Stimulated activated CD8-positive, alpha-beta memory T cell treated with anti-CD3 and anti-CD28 coated beads, Interleukin-2, amount 100 ng/mL, for 1 hour (primary cell): ENCODE measurements at places on chromosomes 6 and 20.

DNA sequence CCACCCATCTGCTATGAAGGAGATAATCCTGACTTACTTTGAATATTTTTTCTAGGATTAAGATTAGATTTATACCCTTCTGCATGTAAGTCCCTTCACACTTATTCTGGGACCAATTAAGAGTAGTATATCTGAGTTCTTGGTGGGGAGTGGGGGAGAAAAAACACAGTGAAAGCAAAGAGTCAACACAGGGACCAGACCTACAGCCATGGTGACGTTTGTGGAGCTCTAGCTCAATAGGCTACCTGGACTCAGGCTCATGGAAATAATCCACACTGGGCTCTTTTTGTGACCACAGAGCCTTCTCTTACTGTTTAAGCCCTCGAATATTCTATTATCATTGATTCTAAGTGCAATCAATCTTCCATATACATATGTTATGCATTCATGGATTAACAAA is 491.4 kb downstream of the LMBRD1 start:
- no peak for DNase-seq

DNA sequence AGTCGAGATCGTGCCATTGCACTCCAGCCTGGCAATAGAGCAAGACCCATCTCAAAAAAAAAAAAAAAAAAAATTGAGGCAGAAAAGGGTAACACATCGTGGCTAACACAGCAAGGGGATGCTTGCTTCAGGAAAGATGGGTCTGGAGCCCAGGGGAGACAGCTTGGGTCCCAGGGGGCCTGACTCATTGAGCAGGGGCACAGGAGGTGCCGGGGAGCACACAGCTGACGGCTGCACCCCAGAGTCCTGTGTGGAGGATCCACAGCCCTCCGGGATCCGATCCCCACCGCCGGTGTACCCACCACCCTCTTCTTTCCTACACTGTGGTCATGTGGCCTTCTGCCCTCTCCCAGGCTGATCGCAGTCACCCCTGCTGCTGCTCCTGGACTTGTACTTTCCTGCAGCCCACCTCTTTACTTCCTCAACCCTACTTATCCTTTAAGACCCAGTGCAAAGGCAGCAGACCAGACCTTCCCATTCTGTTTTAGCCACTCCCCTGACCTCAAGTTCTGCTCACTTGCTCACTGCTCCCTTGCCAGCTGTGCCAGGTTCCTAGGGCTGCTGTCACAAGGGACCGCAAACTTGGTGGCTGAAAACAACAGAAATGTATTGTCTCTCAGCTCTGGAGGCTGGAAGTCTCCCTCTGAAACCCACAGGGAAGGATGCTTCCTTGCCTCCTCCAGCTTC is 17.6 kb upstream of the EZR start:
- DNase-seq, result no peak

DNA sequence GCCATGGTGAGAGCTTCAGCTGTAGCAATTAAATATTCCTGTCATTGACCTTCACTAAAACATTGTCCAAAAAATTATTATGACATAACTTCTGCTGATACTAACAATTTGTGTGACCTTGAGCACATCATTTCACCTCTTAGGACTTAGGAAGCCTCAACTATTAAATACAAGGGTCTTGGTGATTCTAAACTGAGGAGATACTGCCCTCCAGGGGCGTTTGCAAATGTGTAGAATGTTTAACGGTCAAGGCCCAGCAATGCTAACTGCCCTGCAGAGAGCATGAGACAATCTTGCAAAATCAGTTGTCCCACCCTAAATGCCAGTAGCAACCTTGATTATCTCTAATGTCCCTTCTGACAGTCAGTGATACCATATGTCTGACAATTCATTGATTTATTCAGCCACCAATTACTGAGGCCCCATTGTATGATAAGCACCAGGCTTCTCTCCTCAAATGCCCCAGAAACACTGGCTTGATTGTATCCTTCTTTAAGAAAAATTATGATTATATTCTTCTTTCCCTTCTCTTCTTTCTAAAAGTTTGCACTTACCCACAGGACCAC is 284.1 kb upstream of the PLN start:
- DNase-seq, result no peak

DNA sequence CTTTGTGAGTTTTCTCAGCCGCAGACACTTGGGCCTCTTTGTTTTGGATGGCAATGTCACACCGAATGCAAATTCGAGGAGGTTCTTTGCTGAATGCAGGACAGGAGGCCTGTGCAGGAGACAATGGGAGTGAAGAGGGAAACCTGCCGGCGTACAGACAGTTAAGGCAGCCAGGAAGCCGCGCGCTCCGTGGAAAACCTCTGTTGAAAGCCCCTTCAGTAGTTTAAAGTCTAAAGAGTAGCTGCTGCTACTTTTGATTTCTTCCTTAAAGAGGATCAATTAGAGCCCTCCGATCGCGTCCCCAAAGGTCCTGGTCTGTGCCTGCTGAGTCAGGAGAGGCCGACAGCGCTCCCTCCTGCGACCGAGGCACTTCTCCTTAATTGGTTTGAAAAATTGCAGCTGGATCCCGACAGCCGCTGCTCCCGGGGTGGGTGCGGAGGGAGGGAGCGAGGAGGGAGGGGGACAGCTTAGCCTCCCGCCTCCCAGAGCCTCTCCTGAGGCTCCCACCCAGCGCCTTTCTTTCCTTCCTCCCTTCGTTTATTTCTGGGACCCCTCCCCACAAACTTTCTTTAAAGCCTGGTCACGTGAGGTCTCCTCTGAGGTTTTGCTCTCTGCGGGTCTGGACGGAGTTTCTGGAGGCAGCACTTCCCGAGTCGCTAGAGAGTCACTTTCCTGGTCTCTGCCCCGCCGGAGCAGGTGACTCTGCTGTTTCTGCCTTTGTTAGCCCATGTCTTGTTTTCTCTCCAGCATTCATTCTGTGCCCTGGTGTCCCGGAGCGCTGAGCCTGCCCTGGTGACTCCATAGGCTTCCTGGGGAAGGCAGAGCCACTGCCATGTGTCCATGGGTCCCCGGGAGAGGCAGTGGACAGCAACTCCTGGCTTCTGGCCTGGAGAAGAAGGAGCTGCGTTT is 22.3 kb upstream of the RPP40 start:
- DNase-seq, result no peak

GRCh38 chr20:2871111-2871465 is 2.2 kb upstream of the PTPRA start:
- no peak for DNase-seq

GRCh38 chr6:136144251-136145023 is 105.7 kb downstream of the MTFR2 start:
- no peak for DNase-seq

DNA sequence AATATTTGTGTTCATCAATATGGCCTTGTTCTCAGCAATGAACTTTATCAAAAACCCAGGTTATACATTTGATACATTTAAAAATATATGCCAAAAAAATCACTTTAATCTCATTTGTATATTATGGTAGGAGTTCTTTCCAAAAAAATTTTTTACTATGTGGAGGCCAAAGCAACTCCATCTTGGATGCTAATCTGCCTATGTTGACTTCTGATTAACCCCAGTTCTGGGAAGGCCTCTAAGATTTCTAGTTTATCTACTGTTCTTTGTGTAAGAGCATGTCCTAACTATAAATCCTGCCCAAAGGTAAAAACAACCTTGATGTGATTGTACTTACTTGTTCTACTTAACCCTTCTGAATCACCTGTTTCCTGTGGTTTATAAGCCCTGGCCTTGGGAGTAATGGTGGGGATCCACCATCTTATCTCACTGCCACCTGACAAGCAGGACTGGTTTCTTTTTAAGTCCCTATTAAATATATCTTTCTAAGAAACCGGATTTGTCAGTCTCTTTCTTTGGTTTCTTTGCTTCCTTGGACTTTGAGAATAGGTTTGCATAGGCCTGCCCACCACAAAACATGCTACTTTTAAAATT is 46.7 kb downstream of the RNGTT start:
- DNase-seq, result no peak

GRCh38 chr6:168255283-168255881 is 64.2 kb downstream of the DACT2 start:
- no peak for DNase-seq

- DNase-seq, result no peak
Measured at GRCh38 chr6:13406781-13407180, 78.4 kb upstream of the TBC1D7 start.

DNA sequence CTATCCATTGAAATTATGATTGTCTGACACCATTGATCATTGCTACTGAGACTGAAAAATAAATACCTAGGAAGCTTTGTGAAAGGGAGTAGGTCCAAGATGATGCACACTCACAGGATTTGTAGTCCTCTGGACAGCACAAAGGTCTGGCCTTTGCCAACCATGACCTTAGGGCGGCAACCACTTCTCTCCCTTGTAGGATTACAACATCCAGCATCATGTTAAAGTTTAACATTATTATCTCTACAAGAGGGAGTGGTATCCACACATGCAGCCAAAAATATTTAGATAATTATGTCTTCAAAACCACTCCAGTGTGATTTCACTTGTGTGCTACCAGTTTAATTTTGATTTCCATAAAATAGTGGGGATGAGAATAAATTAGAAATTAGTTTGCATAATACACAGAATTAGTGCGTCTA is 51.1 kb upstream of the NHSL1 start:
- no peak for DNase-seq

DNA sequence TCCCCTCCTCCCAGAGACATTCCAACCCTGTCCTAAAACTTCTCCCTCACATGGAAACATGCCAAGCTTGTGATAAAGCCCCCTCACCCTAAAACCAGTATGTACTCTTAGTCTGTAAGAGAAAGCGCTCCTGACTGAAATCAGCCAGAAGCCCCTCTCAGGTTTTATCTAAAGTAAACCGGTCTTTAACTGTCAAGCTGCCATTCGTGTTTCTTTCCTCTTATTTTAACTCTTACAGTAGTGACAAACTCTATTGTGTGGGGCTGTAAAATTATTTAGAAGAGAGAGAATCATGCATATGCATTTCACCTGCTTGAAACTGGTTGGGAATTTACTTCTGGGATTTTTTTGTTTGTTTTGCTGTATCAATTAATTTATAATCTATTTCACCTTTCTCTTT is 62.7 kb downstream of the FARS2 start:
- DNase-seq, result no peak

DNA sequence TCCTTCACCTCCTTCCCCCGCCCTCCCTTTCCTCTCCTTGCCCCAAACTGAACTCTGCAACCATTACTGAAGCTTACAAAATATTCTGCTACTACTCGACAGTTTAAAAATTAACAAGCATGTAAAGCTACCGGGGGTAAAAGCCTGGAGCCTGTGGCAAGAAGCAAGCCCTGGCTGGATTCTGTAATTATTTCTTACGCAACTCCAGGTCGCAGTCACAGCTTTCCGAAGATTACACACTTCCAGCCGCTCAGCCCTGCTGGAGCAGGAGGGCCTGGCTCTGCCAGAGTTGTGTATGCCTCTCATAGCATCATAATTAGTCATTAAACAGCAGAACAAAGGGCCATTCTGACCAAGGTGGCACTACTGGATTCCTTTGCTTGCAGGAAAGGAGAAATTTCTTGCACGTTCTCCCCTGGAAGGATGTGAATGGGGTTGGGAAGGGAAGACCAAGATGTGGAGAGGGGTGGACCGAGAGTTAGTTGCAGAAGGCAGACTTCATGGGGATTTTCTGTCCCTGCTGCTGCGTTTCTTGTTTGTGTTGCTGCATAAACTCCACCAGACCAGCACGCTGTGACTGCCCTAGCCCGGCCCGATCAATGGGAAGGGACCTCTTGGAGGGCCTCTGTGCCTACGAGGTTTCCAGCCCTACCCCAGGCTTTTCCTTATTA is 23.6 kb downstream of the FOXQ1 start:
- DNase-seq, result no peak

- DNase-seq, result no peak
Measured at GRCh38 chr20:56483970-56484369, 15.5 kb downstream of the RTF2 start.

DNA sequence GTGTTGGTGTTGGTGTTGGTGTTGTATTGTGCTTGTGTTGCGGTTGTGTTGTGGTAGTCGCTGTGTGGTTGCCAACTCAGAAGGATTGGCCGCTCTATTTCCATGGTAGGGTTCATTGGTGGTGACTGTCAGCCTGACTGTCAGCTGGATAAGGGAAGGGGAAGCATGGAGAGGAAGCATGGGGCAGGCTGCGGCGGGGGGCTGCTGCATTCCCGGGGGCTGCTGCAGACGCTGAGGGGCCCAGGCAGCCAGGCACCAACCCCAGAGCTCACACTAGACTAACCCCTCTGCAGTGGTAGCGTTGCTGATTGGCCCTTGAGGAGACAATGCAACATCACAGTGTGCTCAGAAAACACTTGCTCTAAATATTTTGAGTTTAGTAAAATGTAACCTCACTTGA is 199.2 kb downstream of the SMOC2 start:
- no peak for DNase-seq

DNA sequence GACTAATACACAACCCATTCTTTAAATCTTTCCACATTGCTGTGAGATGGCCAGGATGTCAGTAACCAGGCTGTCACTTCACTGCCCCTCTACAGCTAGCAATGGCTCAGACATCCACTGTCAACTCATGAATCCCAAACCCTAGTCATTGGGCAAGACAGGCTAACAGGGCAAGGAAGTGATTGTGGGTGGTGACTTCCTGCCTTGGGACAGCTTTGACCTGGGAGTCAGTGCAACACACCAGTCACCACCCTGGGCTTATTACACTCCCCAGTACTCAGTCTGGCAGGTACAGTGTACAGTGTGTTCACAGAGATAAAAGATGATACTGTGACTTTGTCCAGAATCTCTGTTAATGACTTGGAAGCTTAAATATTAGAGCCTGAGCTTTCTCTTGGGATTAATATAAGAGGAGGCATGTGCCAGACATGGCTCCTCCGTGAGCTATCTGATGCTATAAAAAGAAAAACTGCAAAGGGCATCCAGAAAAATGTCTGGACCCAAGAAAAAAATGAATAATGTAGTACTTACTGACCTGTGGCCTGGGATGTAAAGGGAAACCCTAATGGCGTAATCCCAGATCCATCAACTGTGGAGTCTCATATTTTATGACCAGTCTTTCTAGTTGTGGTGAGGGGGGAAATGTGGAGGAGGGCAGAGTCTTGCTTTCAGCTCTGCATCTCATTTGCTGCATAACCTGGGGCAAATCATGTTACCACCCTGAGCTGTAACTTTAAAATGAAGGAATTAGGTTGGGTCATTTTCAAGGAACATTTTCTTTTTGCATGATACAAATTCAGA is 244.4 kb downstream of the SLC24A3 start:
- DNase-seq, result no peak

DNA sequence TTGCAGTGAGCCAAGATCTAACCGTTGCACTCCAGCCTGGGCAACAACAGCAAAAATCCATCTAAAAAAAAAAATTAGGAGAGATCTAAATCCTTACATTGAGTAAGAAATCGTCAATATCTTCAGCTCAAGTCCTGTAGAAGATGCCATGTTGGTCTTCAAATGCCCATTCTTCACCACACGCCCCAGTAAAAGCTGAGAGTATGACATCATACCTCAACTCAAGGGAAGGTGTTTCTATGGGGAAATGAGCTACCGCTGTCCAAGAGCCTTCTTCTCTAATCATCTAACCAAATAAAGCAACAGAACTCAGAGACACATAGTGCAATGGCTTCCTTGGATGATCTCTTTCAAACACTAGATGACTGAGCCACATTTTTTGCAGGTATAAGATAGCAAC is 2.5 kb upstream of the ZC3H12D start:
- DNase-seq, result no peak

- no peak for DNase-seq
Measured at GRCh38 chr6:40499215-40499614, 87.9 kb downstream of the LRFN2 start.

- DNase-seq, result no peak
Measured at GRCh38 chr6:105793130-105793529, 293.0 kb upstream of the PRDM1 start.

GRCh38 chr6:43331470-43331869 is 22.8 kb upstream of the CRIP3 start:
- no peak for DNase-seq
